NCI-H1048 (cell line): ENCODE measurements at places on chromosomes 7 and 10.

GRCh38 chr10:209357-209756, 74.1 kb downstream of the ZMYND11 start:
- no peak for DNase-seq

DNA sequence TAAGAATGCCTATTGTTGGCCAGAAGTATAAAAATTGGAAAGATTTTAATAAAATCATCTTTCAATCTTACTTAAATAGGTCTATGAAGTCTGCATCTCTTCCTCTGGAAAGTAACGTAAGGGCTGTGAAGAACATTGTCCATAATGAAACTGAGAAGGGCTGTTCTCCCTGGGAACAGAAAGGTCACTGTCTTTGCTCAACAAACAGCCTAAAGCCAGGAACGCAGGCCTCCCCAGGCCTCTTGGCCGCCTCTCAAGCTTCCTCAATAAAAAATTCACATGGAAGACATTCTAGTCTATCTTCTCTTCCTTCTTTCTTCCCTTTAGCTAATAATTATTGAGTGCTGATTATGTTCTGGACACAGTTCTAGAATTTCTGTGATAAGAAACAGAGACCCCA, 9.1 kb upstream of the IDI2 start:
- DNase-seq = no peak

DNA sequence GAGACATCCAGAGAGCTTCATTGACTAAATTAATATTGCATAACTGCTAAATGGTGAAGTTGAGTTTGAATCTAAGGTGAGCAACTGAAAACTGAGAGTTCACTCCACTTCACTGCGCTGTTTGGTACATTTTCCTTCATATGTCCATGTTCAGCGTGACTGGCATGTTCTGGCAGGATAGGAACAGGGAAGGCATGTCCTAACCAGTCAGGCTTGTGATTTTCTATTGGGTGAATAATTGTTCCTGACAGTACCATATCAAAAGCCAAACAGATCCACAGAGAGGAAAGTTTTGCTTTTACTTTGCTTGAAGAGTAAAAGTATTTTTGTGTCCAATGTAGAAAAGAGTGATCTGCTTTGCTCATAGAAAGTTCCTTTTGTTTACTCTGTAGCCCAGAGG, 53.2 kb downstream of the WDFY4 start:
- DNase-seq = no peak

DNA sequence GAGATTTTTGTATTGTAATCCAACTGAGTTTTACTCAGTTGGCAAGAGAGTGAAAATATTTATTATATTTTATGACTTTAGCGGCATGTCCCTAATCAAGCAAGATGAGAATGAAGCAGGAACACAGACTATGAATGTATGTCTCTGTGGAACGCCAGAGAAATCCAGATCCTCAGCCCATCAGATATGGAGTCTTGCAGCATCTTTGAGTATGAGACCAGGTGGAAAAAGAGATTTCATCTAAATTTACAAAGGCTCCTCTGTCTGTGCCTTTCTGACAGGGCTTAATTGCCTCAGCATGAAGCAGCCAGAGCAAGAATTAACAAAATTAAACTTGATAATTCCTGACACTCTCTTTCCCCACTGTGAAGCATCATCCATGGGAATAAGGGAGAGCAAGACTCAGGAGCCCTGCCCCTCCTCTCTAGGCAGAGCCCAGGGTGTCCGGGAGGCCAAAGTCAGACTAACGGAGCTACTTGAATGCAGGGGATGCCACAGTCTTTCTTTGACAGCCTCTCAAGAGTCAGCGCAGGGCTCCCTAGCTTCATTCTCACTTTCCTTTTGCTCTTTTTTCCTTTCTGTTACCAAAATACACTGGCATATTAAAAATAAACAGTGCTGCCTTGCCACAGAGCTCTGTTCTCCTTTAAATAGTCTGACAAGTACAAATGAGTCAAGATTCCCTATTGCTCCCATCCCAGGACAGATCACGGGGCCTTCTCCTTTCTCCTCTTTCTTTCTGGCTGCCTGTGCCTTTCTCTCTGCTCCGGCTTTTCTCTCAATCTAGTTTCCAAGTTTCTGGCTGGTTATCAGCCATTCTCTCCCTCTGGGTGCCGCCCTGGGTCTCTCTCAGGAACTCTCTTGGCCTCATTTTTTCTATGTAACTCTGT, 132.2 kb upstream of the INHBA start:
- DNase-seq = no peak

DNA sequence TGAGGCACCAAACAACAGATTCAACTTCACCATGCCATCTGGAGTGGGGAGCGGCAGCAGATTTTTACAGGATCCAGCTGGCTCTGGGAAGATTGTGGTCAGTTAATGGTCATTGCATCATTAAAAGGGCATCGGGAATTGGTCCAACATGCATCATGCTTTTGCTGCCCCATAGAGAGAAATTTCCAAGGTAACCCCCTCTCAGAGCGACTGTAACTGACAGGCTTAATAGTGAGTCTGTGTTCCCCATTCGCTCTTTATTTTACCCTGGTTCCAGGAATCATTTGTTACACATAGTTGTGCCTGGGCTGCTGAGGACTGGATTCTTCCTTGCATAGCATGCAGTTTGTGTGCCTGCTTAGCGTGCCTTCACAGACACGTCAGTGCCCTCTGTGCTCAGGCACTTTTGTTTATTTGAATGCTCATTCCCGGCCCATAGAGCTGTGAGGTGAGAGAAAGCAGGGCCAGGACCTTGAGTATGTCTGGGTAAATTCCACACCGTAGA, 49.9 kb downstream of the CDHR3 start:
- no peak for DNase-seq

- DNase-seq = no peak
Observed at GRCh38 chr10:34922138-34922537, 107.0 kb upstream of the PARD3 start.

DNA sequence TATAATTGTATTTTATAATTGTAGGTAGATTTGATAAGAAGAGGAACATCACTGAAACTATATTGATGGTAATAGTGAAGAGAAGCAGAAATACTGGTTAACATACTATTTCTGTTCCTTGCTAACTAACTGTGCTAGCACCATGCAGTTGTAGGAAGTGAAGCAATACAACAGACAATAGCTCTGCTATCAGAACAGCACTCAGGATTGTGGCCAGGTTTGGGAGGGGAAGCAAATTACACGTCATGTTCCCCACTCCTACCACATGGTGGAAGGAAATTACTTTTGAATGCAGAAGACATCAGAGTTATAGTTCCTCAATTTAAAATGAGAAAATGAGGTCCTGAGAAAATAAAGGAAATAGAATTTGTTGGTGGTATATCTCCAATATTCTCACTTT, 151.1 kb downstream of the DGKB start:
- no peak for DNase-seq

- DNase-seq = no peak
Observed at GRCh38 chr7:151279868-151280267, 31.4 kb upstream of the SMARCD3 start.

GRCh38 chr7:80241671-80242070, 107.0 kb downstream of the GNAI1 start:
- DNase-seq = no peak
